Activated CD4-positive, alpha-beta T cell treated with anti-CD3 and anti-CD28 coated beads for 36 hours (primary cell): ENCODE measurements at places on chromosomes 6 and 20.

GRCh38 chr20:50389438-50389807, 120.8 kb upstream of the PTPN1 start:
- DNase-seq = no peak

DNA sequence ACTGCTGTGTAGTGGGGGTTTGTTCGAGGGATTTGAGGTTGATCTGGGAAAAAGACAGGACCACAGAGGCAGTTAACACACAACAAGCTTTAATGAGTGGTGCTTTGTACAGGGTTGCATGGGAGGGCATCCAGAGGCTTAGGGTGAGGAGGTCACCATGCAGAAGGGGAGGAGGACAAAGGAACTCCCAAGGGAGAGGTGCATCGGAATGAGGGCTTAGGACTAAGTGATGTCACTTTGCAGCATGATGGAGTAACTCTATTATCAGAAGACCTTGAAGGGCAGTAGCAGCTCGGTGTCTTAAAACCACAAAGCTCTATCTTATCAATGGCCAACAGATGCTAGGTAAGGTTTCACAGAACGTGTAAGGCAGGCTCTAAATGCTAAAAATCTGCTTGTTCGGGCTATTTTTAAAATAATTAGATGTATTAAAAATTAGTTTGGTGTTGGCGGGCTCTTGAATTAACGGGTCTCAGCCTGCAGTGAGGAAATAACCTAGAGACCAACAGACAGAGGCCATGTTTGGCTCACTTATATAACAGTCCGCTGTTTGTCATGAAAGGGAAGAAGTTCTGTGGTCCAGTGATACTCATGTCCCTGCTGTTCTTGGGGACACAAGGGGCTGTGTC, 37.9 kb downstream of the MAN1A1 start:
- no peak for DNase-seq

- peak; percentile 73 for DNase-seq
Measured at GRCh38 chr6:136753624-136754023, 38.7 kb downstream of the MAP3K5 start.

DNA sequence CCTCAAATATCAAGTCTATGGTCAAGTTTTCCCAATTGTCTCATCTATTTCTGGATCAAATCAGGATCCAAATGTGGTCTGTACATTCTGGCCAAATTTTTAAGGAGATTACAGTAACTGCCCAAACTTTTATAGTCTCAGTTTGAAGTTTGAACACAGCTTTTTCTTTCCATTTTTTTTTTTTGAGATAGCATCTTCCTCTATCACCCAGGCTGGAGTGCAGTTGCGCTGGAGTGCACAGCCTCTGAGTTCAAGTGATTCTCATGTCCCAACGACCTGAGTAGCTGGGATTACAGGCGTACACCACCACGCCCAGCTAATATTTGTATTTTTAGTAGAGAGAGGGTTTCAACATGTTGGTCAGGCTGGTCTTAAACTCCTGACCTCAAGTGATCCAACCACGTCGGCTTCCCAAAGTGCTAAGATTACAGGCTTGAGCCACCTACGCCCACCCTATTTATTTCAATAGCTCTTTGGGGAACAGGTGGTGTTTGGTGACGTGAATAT, 84.9 kb upstream of the CARMIL1 start:
- DNase-seq = no peak

DNA sequence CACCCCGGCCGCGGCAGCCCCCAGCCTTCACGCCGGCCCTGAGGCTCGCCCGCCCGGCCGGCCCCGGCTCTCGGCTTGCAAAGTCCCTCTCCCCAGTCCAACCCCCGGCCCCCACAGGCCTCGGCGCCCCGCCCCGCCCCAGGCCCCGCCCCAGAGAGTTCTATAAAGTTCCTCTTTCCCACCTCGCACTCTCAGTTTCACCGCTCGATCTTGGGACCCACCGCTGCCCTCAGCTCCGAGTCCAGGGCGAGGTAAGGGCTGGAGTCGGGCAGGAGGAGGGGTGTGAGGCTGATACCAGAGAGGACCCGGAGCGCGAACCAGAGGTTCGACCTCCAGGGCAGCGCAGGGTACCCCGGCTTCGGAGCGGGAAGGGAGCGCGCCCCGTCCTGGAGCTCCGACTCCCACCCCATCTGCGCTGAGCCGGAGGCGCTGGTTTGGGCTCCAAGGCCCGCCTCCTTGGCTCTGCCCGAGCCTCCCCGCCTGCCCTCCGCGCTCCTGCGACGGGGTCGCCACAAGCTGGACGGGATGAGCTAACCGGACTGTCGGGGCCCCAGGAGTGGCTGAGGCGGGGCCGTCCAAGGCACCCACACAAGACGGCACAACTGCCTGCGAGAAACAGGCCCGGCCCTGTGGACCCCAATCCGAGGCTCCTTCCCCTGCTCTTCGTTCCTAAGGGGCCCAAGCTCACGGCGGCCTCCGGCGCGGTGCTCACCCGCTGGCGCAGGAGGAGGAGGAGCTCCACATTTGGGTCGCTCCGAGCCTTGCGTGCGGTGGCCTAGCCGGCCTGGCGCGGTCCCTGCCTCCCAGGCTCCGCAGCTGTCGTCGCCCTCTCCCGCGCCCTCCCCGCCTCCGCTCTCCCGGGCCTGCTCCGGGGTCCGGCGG, at the start of gene IRF4:
Gene IRF4, plus strand, starts transcription at position 194 of the 882 bp plus-strand sequence. CDS start 1,401 bp downstream, outside the sequence.
- DNase-seq = peak; percentile 87

DNA sequence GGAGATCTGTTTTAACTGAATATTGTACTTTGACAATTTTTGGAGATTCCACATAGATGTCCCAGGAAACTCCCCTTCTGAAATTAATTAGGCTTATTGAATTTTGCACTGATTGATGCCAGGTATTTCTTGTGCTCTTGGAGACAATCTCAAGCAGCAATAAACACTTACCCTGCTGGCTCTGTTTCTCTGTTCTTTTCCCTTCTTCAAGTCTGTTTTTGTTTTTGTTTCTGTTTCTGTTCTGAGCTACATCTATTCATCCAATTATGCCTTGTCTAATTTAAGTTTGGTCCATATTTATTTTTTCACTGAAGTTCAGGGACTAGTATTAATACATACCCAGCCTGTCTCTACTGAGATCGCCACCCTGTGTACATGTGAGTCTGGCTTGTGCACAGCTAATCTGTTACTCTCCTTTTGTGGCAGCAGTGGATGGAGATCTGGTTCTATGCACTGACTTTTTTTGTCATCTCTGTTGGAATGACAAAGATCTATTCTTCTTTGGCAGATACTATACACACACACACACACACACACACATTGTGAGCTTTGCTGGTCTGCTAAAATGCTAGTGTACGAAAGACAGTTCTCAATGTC, 51.9 kb downstream of the IL22RA2 start:
- DNase-seq = no peak

GRCh38 chr6:21137700-21138335, 455.7 kb upstream of the SOX4 start:
- no peak for DNase-seq

GRCh38 chr6:108294727-108295625, at the start of gene AFG1L:
AFG1L (plus strand) TSS chr6:108295054; CDS start chr6:108295080, 26 bp downstream.
- DNase-seq = peak; percentile 93

GRCh38 chr6:159170333-159170672, 1.1 kb downstream of the FNDC1 start:
- no peak for DNase-seq
